ENCODE measurements at places on chromosomes 11 and 22.

GRCh38 chr11:90330632-90331031, 107.8 kb upstream of the CHORDC1 start:
- DNase-seq = no peak

- peak; percentile 79 for DNase-seq
These were observed 19.5 kb downstream of the PIK3IP1 start for GRCh38 chr22:31272522-31273446.

DNA sequence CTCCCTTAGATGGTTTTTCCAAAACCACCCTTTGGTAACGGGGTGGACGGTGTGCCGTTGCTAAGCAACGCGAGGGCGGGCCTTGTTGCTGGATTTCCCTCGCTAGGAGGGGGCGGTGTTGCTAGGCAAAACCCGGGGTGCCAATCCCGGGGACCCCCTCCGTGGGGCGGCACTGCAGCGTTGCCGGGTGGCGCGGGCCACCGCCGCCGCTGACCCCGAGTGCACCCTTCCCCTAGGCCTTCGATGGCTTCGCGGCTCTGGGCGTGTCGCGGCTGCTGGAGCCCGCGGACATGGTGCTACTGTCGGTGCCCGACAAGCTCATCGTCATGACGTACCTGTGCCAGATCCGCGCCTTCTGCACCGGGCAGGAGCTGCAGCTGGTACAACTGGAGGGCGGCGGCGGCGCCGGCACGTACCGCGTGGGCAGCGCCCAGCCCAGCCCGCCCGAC, 8.9 kb downstream of the EHBP1L1 start:
- peak; percentile 59 for DNase-seq

- peak; percentile 90 for DNase-seq
These were observed 21.3 kb upstream of the PIK3IP1 start for GRCh38 chr22:31313366-31314147.

- DNase-seq = no peak
These were observed 16.4 kb downstream of the SLN start for GRCh38 chr11:107695446-107695845.
